ENCODE measurements at places on chromosomes 7 and 10.

GRCh38 chr10:129416956-129417765 lies 49.9 kb upstream of the MGMT start:
- DNase-seq = no peak
- H3K4me1 ChIP-seq = no peaks in the 10 kb centered on the region
- no peak overlapping the region for H3K4me3 ChIP-seq
- H3K27me3 ChIP-seq = no peaks in the 10 kb centered on the region
- H3K27ac ChIP-seq = no peak overlapping the region

GRCh38 chr7:106964466-106964865 lies 80.0 kb upstream of the PRKAR2B start:
- no peaks in the 10 kb centered on the region for H3K4me1 ChIP-seq
- no peak for DNase-seq
- no peaks in the 10 kb centered on the region for H3K27me3 ChIP-seq
- H3K36me3 ChIP-seq = no peaks in the 10 kb centered on the region
- H3K27ac ChIP-seq = no peak overlapping the region
- no peak overlapping the region for H3K4me3 ChIP-seq

GRCh38 chr10:59311025-59311424 lies 51.3 kb downstream of the FAM13C start:
- H3K27me3 ChIP-seq = no peaks in the 10 kb centered on the region
- H3K27ac ChIP-seq = no peak overlapping the region
- no peaks in the 10 kb centered on the region for H3K36me3 ChIP-seq
- no peak for DNase-seq
- no peak overlapping the region for H3K4me3 ChIP-seq
- H3K4me1 ChIP-seq = no peaks in the 10 kb centered on the region

GRCh38 chr7:7869036-7869435 lies 99.6 kb upstream of the GLCCI1 start:
- no peak for DNase-seq
- no peaks in the 10 kb centered on the region for H3K4me1 ChIP-seq
- H3K36me3 ChIP-seq = peaks cover 9% of the 10 kb centered on the region

DNA sequence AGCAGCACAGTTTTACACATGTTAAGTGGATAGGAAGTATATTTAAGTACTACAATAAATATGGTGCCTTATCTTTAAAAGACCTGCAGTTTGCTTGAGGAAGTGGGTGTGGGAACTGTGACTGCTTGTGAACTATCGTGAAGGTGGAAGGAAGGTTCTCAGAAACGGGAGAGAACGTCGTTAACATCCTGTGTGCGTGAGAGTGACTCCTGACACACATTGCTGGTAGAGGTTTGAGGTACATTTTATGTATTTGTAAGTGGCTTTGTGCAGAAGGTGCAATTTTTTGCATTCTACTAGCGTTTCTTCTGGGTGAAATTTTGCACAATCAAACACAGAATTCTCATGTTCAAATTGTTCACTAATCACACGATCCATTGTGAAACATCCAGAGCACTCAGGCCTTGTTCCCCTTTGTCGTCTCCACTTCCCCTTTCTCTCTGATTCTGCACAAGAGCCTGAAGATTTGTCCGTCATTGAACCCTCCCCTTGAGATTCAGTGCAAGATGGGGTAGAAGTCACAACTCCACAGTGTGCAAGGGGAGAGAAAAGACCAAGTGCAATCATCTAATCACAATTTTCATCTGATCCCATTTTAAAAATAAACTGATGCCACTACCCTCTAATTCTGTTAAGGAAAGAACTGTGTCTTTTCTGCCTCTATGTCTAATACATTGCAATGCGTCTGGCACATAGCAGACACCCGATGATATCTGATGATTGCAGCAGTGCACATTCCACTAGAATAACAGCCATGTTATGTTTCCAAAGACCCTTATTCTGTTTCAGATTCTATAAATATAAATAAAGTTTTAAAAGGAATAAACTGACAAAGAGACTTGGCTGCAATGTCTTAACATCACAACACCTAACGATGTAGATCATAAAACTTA lies 279.9 kb downstream of the NEBL start:
- no peaks in the 10 kb centered on the region for H3K36me3 ChIP-seq
- H3K27ac ChIP-seq = no peak overlapping the region
- H3K4me1 ChIP-seq = peaks cover 2% of the 10 kb centered on the region
- H3K27me3 ChIP-seq = no peaks in the 10 kb centered on the region
- H3K4me3 ChIP-seq = no peak overlapping the region

DNA sequence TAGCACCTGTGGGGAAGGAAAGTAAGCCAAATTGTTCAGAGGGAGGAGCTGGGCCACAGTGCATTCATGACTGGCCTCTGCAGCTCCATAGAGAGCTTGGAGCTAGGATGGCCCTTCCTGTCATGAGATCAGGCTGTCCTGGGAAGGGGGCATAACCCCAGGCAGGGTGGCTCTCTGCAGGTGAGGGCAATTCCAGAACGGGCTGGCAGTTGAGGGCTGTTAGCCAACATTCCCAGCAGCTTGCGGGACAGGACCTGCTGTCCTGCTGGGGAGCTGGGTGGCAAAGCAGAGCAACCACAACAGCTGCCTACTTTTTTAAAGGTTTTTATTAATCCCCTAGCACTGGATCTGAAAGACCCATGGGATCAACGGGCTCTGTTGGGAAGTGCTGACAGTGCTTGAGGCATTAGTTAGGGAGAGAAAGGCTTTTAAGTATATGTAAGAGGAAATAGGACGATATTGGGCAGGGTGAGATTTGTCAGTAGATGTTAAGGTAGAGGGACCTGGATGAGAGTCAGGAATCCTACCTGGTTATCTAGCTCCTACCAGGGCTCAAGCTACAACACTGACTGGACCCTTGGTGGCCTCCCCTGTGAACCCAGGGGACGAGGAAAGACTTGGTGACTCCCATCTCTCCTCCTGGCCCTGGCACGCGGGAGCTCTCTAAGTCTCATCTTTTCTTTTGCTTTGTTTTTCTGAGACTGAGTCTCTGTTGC lies 77.8 kb downstream of the NAMPT start:
- H3K4me3 ChIP-seq = no peak overlapping the region
- DNase-seq = no peak
- H3K27ac ChIP-seq = no peak overlapping the region
- H3K27me3 ChIP-seq = peaks cover 32% of the 10 kb centered on the region
- peaks cover 2% of the 10 kb centered on the region for H3K36me3 ChIP-seq

- H3K4me3 ChIP-seq = no peak overlapping the region
- H3K27me3 ChIP-seq = no peaks in the 10 kb centered on the region
- H3K4me1 ChIP-seq = no peaks in the 10 kb centered on the region
- H3K27ac ChIP-seq = no peak overlapping the region
- no peaks in the 10 kb centered on the region for H3K36me3 ChIP-seq
- DNase-seq = no peak
Measured at GRCh38 chr7:51346126-51346525, 29.5 kb upstream of the COBL start.

- DNase-seq = no peak
- H3K4me1 ChIP-seq = no peaks in the 10 kb centered on the region
- H3K27ac ChIP-seq = no peak overlapping the region
- H3K4me3 ChIP-seq = no peak overlapping the region
Measured at GRCh38 chr7:79096361-79096805, 357.1 kb downstream of the MAGI2 start.

DNA sequence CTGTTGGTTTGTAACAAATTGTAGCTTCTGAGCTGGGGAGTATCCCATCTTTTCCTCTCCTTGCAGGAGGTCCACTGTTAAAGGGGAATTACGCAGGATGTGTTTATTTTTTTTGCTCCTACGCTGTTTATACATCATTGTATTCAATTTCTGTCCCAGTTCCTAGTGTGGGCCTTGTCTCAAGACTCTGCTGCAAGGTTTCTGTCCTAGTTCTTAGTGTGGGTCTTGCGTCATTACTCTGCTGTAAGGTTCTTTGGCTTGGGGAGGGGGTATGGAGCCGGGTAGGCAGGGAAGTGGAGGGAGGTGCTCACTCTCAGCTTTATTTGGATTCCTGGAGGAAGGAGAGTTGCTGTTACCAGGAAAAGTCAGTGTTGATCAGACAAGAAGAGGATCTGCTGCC lies 64.0 kb upstream of the TRIM8 start:
- H3K27me3 ChIP-seq = no peaks in the 10 kb centered on the region
- DNase-seq = no peak
- H3K27ac ChIP-seq = no peak overlapping the region

DNA sequence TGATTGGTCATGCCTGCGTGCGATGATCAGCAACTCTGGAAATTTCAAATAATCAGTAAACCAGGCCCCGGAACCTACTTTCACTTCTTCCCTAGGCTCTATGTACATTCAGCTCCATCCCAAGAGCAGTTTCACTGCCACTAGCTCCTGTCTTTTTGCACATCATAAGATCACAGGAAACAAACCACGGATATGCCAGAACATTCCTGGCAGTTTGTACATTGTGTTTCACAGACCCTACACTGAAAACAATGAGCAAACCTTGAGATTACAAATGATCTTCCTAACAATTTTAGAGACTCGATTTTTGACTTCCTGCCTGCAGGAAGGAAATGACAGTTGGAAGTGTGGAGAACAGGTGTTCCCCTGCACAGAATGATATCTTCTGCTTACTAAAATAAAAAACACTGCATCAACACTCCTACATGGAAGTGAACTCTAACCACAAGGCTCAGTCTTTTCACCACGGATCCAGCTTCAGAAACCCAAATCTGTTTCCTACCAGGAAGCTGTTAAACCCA lies 7.6 kb upstream of the TMEM236 start:
- DNase-seq = no peak
- H3K27me3 ChIP-seq = no peaks in the 10 kb centered on the region
- H3K4me1 ChIP-seq = peaks cover 9% of the 10 kb centered on the region

DNA sequence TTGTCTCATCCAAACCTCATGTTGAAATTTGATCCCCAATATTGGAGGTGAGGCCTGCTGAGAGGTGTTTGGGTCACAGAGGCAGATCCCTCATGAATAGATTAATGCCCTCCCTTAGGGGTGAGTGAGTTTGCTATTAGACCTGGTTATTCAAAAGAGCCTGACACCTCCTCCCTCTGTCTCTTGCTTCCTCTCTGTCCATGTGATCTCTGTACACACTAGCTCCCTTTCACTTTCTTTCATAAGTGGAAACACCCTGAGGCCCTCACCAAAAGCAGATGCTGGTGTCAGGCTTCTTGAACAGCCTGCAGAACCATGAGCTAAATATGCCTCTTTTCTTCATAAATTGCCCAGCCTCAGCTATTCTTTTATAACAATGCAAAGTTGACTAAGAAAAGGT lies 447.1 kb downstream of the MDFIC start:
- H3K27ac ChIP-seq = no peak overlapping the region
- no peaks in the 10 kb centered on the region for H3K27me3 ChIP-seq
- H3K36me3 ChIP-seq = no peaks in the 10 kb centered on the region
- DNase-seq = no peak

- no peak overlapping the region for H3K4me3 ChIP-seq
- H3K36me3 ChIP-seq = peaks cover 23% of the 10 kb centered on the region
- DNase-seq = no peak
Measured at GRCh38 chr10:96548589-96548988, 34.9 kb upstream of the TLL2 start.

- H3K4me3 ChIP-seq = no peak overlapping the region
- peaks cover 50% of the 10 kb centered on the region for H3K4me1 ChIP-seq
- no peaks in the 10 kb centered on the region for H3K27me3 ChIP-seq
Measured at GRCh38 chr10:79142064-79142491, 73.3 kb downstream of the ZMIZ1 start.
